ENCODE measurements at places on chromosomes 5 and 9.

- no peak for DNase-seq
Measured at GRCh38 chr5:154367101-154367500, 78.7 kb upstream of the SAP30L start.

GRCh38 chr9:107927276-107927675, 437.7 kb upstream of the KLF4 start:
- DNase-seq, result no peak

DNA sequence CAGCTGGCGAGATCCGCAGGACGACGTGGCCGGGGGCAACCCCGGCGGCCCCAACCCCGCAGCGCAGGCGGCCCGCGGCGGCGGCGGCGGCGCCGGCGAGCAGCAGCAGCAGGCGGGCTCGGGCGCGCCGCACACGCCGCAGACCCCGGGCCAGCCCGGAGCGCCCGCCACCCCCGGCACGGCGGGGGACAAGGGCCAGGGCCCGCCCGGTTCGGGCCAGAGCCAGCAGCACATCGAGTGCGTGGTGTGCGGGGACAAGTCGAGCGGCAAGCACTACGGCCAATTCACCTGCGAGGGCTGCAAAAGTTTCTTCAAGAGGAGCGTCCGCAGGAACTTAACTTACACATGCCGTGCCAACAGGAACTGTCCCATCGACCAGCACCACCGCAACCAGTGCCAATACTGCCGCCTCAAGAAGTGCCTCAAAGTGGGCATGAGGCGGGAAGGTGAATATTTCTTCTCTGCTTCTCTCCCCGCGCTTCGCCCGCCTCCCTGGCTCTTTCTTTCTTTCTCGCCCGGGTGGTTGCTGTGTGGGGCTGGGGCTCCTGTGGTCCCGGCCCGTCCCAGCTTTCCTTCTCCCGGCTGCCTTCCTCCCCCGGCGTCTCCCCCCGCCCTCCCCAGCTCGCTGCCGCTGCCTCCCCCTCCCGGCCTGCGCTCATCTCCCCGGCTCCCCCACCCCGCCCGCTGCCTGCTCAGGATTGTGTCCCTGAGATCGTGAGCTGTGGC, 2.2 kb downstream of the NR2F1 start:
- no peak for DNase-seq

DNA sequence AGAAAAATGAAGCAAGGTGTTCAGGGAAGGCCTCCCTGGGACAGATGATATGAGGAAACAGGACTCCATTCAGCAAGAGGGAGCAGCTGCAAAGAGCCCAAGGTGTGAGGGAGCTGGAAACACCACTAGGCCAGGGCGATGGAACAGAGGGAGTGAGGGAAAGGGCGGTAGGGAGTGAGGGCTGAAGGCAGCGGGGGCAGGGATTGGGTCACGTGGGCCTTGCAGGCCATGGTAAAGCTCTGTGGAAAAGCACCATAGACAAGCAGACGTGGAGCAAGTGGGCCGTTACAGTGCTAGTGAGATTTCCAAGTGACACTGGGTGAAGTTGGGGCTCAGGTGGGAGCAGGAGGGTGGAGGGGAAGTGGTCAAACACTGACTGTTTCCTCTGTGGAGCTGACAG, 10.8 kb upstream of the PRRC1 start:
- DNase-seq, result no peak

DNA sequence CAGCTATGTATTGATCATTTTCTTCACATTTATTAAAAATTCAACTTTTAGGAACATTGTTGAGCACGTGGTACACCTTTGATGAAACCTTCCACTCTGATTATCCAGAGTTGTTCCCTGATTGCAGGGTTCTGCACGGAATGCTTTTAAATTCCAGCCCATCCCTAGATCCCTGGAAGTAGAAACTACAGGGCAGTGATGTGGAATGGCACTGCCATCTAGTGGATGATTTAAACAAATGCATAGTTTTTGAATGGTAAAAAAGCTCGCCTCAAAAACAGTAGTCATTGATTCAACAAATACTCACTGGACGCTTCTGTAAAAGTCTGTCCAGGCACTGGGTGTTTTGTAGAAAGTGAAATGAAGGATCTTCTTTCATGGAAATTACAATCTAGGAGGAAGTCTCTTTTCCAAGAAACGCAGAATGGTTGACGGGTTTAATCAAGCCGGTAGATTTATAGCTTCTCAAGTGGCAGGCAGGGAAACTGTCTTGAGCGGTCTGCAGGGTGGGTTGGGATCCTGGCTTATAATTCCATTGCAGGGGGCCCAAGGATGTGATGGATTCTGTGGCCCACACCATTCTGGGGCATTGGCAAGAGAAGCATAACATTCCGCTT, 118.4 kb downstream of the ARHGAP26 start:
- DNase-seq, result peak; percentile 33

Data from inflammatory macrophage treated with lipopolysaccharide for 4 hours (primary cell).